ENCODE measurements at places on chromosomes 3 and 15.

- DNase-seq = peak; percentile 42
Observed at GRCh38 chr15:57445872-57446271, 69.6 kb downstream of the CGNL1 start.

- DNase-seq = peak; percentile 8
Observed at GRCh38 chr3:69941037-69941436, 58.5 kb upstream of the SAMMSON start.

DNA sequence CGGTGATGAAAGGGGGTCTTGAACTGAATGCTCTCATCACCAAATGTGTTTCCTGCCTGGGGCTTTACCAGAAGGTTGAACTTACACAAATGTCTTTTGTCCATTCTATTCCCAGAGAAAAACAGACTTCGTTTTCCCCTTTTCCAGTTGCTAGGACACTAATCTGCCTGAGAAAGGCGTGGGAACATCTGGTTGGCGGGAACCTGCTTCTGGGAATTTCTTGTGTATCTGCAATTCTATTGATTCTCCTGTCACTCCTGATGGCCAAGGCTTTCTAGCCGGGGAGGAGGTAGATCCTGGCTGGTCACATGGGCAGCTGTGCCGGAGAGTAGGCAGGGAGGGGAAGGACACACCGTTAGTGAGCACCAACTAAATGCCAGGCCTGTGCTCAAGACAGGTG, 31.1 kb upstream of the CCDC174 start:
- no peak for DNase-seq

DNA sequence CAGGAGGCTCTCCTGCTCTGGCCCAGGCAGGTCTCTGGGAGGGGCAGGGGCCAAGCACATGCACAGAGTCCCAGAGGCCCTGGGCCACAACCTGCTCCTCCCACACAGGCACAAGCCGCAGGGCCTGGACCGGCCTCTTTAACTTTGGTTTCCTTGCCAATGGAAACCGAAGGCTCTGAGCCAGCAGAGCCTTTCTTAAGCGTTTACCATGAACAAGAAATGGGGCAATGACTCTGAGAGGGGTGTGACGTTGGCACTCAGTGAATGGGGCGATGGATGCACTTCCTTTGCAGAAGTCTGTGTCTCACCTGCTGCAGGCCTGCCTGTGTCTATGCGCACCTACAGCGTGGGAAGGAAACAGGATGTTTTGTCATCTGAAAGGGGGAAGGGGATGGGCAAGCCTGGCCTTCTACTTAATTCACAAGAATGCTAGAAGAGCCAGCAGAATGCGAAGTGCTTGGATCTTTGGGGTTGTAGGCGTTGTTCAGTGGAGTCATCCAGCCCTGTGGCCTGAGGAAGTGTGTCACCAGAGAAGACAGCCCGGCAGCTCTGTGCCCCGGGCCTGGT, 41.8 kb downstream of the IFT122 start:
- peak; percentile 93 for DNase-seq

DNA sequence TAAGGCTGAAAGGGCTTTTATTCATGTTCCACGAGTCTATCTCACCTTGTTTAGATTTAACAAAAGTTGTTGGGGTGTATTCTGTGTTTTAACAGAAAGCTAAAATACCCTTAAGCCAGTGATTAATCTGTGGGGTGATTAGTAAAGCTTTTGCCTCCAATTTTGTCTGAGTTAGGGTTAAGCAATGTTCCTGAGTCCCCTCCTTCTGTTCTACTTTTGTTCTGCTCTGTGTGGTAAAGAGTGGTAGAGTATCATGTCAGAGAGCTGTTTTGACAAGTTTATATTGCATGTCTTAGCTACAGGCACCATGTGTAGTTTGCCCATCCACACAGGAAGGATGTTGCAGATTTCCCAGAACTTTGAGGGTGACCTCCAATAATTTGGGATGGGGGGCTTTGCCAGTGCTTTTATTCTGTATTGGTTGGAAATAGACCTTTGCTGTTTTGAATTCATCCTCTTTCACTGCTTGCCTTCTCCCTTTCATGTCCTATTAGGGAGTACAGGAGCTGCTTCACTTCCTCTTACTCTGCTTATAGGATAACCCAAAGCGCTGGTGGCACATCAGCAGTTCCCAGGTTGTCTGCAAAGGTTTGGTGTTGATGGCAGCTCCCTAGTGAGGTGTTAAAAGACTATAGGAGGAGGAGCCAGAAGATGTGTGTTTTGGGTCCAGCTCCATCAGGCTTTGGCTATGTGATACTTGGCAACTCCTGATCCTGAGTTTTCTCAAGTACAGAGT, 7.4 kb downstream of the PDE8A start:
- DNase-seq = no peak

- no peak for DNase-seq
Observed at GRCh38 chr3:173289072-173289471, 108.5 kb upstream of the NLGN1 start.

GRCh38 chr15:31157644-31158069, 56.1 kb upstream of the TRPM1 start:
- DNase-seq = no peak

Measured in GM23248 (cell line).